Effector memory CD4-positive, alpha-beta T cell (primary cell): ENCODE measurements at places on chromosomes 16 and 17.

GRCh38 chr17:63075969-63076368, 109.9 kb downstream of the TANC2 start:
- DNase-seq: no peak

GRCh38 chr16:52453644-52454043, 93.3 kb downstream of the TOX3 start:
- DNase-seq: no peak

DNA sequence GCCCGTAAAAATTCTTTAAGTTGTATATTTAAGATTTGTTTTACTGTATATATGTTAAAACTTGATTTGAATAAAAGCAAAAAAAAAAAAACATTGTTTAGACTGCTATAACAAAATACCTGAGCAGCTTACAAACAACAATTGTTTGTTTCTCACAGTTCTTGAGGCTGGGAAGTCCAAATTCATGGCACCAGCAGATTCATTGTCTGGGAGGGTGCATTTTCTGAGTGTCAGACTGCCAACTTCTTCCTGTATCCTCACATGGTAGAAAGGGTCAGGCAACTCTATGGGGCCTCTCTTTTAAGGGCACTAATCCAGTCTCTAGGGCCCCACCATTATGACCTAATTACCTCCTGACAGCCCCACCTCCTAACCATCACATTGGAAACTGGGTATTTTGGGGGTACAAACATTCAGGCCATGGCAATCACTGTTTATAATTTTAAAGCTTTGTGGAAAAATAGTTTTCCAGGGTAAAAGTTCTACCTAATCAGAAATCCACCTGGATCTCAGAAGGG, 281.4 kb downstream of the SLC39A11 start:
- DNase-seq: no peak

- no peak for DNase-seq
Measured at GRCh38 chr16:78843978-78844377, 744.5 kb downstream of the WWOX start.

GRCh38 chr16:68276223-68276622, 11.9 kb downstream of the SLC7A6 start:
- no peak for DNase-seq

GRCh38 chr16:51035110-51035498, 116.0 kb downstream of the SALL1 start:
- DNase-seq: no peak

GRCh38 chr16:47584464-47585225, 123.5 kb downstream of the PHKB start:
- no peak for DNase-seq

DNA sequence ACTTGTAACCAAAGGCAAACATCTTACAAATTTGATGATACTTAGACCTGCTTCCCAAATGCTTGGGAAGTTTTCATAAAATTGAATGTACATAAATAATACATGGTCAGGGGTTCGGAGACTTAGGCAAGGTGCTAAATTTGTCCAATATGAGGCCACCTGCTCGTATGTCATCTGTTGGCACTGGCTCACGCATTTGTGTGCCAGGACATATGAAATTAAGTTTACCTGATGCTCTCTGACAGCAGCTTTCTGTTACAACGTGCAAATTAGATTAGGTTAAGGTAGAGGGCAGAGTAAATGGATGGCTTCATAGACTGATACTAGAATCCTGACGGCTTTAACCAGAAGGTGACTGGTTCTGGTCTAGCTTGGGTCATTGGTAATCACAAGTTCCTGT, 970.3 kb upstream of the RBFOX1 start:
- no peak for DNase-seq

- DNase-seq: no peak
Measured at GRCh38 chr16:66935314-66936011, at the start of gene CES2. Gene CES2 (plus strand): TSS chr16:66935516. CDS start chr16:66935636, 120 bp downstream.

DNA sequence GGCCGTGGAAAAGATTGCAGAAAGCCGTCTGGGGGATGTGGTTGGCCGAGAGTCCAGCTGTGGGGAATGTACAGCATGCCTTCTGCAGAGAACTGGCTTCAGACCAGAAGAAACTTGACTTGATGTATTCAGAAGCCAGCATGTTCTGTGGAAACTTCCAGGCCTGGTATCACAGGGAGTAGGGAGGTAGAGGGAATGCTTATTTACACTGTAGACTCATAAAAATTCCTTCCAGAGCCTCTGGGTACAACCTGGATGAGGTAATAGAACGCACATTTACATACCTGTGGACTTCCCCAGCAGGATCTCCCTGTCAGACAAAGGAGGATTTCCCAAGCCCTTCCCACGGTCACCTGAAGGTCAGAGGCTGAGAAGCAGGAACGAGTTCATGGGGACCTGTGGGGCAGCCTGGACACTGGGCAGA, 11.8 kb upstream of the GAS7 start:
- DNase-seq: no peak

DNA sequence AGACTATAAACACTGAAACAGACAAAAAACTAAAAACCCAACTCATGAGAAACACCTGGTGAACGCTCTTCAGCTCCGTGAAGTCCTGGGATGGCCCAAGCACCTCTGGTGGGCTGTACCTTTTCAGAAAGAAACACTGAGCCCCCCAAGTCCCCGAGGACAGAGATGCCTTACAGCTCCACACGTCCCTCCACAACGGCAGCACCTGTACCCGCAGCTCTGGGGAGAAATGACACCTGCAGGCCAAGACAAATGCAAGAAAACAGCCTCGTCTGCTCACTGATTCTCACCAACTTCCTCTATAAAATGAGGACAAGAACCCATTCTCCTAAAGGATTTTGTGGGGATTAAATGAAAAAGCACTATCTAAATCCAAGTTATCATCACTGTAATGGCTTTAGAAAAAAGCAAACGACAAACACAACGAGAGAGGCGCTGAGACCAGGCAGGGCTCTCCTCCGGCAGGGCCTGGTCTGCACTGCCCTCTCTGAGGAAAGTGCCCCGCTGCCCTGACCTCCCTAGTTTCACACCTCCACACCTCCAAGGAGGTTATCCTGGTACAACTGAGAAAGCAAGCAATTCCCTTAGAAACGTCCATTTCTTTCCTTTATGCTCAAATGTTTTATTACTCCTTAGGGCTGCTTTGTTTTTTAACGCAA, 114.9 kb downstream of the ZNF778 start:
- DNase-seq: no peak

GRCh38 chr17:79136596-79136995, 62.0 kb downstream of the ENGASE start:
- no peak for DNase-seq

DNA sequence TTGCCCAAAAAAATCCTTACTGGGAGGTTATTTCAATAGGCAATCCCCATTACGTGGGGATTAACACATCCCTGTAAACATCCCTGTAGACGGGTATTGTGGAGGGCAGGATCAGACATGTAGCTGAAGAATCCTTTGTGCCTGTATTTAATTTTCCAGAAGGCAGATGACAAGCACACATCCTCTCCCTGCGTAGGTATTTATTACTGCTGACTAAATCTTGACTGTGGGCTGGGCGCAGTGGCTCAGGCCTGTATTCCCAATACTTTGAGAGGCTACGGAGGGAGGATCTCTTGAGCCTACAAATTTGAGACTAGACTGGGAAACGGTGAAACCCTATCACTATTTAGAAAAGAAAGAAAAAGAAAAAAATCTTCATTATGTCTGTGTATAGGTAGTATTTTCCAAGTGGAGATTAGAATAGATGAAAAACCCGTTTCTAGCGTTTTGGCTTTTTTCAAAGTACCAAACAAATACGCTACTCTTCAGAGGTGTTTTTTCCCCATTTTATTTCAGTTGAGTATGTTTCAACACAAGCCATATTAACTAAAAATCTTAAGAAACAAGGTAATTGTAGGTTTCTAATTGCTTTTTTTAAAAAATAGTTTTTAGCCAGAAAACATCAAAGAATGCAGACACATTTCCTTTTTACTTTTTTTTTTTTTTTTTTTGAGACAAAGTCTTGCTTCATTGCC, 1.5 kb upstream of the MARF1 start:
- DNase-seq: no peak

DNA sequence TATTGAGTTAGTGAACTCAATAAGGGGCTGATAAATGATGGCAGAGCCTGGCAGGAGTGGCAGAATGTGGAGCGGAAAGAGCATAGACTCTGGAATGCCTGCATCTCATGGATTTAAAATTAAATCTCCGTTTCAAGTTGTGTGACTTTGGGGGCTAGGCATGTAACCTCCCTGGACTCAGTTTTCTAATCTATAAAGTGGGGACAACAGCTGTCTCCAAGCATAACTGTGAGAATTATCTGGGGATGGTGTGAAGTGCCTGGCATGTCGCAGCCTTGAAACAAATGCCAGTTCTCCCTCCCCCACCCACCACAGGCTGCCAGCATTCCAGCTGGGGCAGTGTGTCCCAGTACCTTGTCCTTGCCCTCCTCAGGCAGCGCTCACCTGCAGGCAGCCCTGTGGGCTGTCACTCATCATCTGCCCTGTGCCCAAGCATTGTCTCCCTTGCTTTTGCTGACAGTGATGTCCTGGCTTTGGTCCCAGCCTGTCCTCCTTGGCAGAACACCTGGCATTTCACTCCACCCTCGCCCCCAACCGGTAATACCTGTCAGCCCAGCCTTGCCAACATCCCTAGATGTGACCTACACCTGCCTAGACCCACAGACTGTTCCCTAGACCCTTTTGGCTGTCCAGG, 129.6 kb downstream of the MRM1 start:
- no peak for DNase-seq

- no peak for DNase-seq
Measured at GRCh38 chr17:54979657-54980056, 11.1 kb downstream of the STXBP4 start.

GRCh38 chr17:17890773-17891759, 54.3 kb upstream of the SREBF1 start:
- no peak for DNase-seq

- no peak for DNase-seq
Measured at GRCh38 chr17:19579867-19580565, 46.4 kb downstream of the SLC47A1 start.

DNA sequence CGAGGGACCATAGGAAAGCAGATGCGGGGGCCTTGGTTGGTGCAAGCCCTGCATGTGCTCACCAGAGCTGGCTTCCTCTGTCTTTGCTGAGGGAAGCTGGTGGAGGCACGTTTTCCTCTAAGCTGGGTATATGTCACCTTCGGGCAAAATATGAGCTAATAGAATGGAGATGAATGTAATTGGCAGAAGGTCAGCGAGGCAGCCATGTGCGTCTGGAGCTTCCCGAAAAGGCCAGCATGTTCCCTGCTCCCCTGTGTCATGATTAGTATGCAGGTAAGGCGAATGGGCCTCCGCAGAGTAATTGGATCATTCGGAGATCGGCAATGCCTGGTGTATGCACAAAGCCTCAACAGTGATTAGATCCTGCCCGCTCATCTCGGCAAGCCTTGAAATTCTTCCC, 806.2 kb upstream of the EEF2KMT start:
- no peak for DNase-seq

GRCh38 chr16:66273644-66274334, 92.7 kb upstream of the CDH5 start:
- no peak for DNase-seq

DNA sequence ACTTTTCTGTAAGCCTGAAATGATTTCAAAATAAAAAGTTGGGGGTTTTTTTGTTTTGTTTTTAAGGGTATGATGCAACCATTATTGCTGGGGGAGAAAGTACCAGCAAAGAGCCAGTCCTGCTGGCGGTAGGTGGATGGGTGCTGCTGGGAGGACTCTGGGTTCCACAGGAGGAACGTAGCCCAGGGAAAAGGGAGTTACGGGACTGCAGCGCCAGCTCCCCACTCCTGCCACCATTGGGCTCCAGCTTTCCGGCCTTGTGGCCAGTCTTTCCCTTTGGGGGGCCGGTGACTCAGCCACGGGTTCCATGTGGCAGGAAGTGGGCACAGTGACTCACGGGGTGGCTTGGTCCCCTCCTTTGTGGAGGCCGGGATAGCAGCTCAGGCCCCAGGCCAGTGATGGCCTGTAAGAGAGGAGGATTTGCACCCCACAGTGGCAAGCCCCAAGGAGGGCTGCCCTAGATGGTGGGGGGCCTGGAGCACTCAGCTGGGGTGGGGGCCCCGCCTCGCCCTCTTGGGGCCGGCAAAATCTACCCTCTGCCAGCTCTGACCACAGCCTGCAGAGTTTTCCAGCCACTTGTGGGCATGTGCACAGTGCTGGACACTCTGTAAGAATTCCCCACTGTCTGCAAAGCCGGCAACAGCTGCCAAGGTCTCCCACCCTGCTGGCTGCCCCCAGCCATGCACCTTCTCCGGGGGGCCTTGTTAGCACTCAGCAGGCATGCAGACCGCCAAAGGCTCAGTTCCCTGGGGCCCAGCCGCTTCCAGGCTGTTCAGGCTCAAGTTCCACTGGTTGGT, 30.4 kb downstream of the SOCS3 start:
- no peak for DNase-seq
